Tibial artery (tissue), 4 donors: ENCODE measurements at places on chromosomes 1 and 21.
A peak's percentile ranks its signal among the peaks of the same experiment; 100 is the strongest.

GRCh38 chr1:12615865-12616708 is 1.9 kb downstream of the DHRS3 start:
- no peaks in the 10 kb centered on the region for H3K27me3 ChIP-seq
- peak; percentile 80 for DNase-seq
- peak overlapping the region; percentile 99 for H3K27ac ChIP-seq
- peaks cover 28% of the 10 kb centered on the region for H3K4me1 ChIP-seq

DNA sequence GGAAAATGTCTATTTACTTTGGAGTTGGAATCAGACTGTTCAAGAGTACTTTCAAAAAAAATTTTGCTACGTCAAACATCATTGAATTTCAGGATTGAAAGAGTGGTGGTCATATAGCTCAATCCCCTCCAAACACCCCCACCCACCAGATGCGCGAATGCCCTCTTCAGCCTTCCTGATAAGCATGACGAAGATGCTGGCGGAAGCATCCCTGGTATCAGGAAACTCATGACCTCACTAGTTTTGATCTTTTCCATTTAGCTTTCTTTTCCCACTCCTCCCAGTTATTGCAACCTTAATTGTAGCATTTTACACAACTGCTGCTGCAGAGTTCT is 104.4 kb downstream of the LEPR start:
- no peaks in the 10 kb centered on the region for H3K27me3 ChIP-seq
- no peak overlapping the region for H3K27ac ChIP-seq
- peak overlapping the region; percentile 45 for H3K4me3 ChIP-seq
- peaks cover 18% of the 10 kb centered on the region for H3K4me1 ChIP-seq
- H3K36me3 ChIP-seq, result no peaks in the 10 kb centered on the region

GRCh38 chr1:231603598-231604275 is 22.9 kb upstream of the DISC1 start:
- no peak for DNase-seq
- H3K4me1 ChIP-seq, result no peaks in the 10 kb centered on the region
- peak overlapping the region; percentile 4 for H3K27ac ChIP-seq
- H3K4me3 ChIP-seq, result peak overlapping the region; percentile 46

DNA sequence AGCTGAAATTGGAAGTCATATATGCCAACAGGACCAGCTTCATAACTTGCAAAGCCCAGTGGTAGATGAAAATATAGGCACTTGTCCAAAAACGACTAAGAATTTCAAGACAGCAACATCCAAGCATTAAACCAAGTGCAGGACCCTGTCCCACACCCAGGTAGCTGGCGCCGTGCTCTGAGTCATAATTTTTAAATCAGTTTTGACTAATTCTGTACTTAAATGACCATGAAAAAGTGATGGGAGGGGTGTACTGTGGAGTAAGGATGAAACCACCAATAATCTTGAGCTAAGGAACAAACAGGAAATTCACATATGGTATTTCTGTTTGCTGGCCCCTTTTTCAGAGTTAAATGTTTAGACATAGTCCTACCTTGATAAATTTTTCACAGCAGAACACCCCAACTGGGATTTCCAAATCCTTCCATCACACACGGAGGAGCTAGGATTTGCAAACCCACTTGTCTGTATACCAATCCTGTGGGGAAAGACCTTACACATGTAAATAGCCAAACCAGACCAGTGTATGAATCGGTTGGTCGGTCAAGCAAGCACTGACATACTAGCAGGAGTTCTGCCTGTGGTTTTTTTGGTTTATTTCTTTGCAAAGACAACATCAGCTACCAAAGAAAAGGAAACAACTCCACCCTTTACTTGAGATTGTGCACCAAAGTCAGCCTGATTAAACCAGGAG is 235.7 kb upstream of the RAB4A start:
- H3K27me3 ChIP-seq, result no peaks in the 10 kb centered on the region
- H3K4me1 ChIP-seq, result no peaks in the 10 kb centered on the region
- DNase-seq, result no peak

DNA sequence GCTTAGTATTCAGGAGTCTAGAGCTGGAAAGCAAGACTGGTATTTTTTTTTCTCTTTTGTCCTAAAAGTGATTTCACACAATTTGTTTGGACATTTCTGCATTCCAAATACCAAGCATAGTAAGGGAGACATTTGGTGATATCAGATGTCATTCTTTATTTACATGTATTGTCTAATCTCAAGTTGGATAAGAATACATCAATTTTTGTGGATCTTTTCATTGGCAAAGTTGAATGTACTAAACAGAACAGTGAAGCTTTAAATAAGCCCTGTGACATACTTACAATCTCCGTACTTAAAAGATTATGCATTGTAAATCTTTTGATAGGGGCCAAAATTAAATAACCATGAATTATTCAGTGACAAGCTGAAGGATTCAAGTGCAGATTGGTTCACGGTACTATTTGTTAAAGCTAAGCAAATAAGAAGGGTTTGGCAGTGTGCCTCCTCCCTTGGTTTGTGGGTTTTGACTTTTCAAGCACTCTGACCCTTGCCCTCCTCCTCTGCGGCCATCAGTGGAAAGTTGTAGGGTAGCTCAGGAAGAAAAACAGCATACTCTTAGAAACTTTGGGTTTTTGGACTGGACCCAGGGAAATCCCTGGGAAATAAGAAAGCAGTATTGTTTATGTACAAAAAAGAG is 663.7 kb downstream of the ADGRL2 start:
- no peak overlapping the region for H3K4me3 ChIP-seq
- no peaks in the 10 kb centered on the region for H3K27me3 ChIP-seq
- peaks cover 30% of the 10 kb centered on the region for H3K4me1 ChIP-seq
- H3K36me3 ChIP-seq, result no peaks in the 10 kb centered on the region

GRCh38 chr1:50851034-50851433 is 109.0 kb downstream of the FAF1 start:
- H3K4me3 ChIP-seq, result no peak overlapping the region
- no peak overlapping the region for H3K27ac ChIP-seq
- H3K4me1 ChIP-seq, result no peaks in the 10 kb centered on the region
- DNase-seq, result no peak
- H3K36me3 ChIP-seq, result no peaks in the 10 kb centered on the region

- H3K36me3 ChIP-seq, result no peaks in the 10 kb centered on the region
- no peaks in the 10 kb centered on the region for H3K27me3 ChIP-seq
- H3K4me1 ChIP-seq, result peaks cover 89% of the 10 kb centered on the region
- DNase-seq, result no peak
Observed at GRCh38 chr1:109822749-109823542, 59.2 kb upstream of the EPS8L3 start.

DNA sequence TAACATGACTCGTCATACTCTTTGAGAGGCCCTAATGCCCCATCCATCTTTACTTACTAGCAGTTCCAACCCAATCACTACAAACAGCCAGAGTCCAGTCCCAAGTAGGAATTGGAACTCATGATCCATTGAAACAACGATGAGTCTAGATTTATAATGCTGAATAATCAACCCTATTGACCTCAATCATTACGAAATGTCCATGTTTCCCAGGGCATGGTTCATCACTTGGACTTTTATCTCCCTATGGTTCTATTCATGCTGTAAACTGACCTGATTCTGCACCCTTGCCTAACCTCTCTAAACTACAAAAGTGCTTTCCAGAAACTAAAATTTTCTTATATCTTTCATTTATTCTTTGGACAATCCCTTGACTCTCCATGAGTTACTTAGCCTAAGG is 840.0 kb upstream of the B3GALT2 start:
- DNase-seq, result no peak
- no peaks in the 10 kb centered on the region for H3K27me3 ChIP-seq
- no peaks in the 10 kb centered on the region for H3K36me3 ChIP-seq
- no peak overlapping the region for H3K27ac ChIP-seq
- no peak overlapping the region for H3K4me3 ChIP-seq

- H3K36me3 ChIP-seq, result peaks cover under 1% of the 10 kb centered on the region
- peaks cover 22% of the 10 kb centered on the region for H3K4me1 ChIP-seq
- H3K27ac ChIP-seq, result peak overlapping the region; percentile 94
- peak overlapping the region; percentile 99 for H3K4me3 ChIP-seq
- peak; percentile 43 for DNase-seq
Observed at GRCh38 chr1:159925719-159926078, 392 bp upstream of the TAGLN2 start.

- H3K36me3 ChIP-seq, result no peaks in the 10 kb centered on the region
- no peak overlapping the region for H3K27ac ChIP-seq
- no peaks in the 10 kb centered on the region for H3K27me3 ChIP-seq
- H3K4me1 ChIP-seq, result no peaks in the 10 kb centered on the region
- H3K4me3 ChIP-seq, result no peak overlapping the region
Observed at GRCh38 chr1:87794788-87795614, 466.3 kb downstream of the LMO4 start.

GRCh38 chr1:236692128-236692527 is 5.8 kb downstream of the ACTN2 start:
- no peak overlapping the region for H3K4me3 ChIP-seq
- H3K4me1 ChIP-seq, result peaks cover under 1% of the 10 kb centered on the region
- H3K27me3 ChIP-seq, result no peaks in the 10 kb centered on the region
- H3K27ac ChIP-seq, result no peak overlapping the region
- no peak for DNase-seq
- no peaks in the 10 kb centered on the region for H3K36me3 ChIP-seq

GRCh38 chr1:159505676-159506075 is 30.1 kb downstream of the OR10J5 start:
- H3K27me3 ChIP-seq, result no peaks in the 10 kb centered on the region
- no peak for DNase-seq
- H3K4me1 ChIP-seq, result no peaks in the 10 kb centered on the region

GRCh38 chr1:93749487-93749886 is 67.8 kb upstream of the BCAR3 start:
- DNase-seq, result no peak
- H3K27ac ChIP-seq, result no peak overlapping the region
- no peaks in the 10 kb centered on the region for H3K36me3 ChIP-seq
- no peaks in the 10 kb centered on the region for H3K27me3 ChIP-seq
- H3K4me3 ChIP-seq, result no peak overlapping the region

DNA sequence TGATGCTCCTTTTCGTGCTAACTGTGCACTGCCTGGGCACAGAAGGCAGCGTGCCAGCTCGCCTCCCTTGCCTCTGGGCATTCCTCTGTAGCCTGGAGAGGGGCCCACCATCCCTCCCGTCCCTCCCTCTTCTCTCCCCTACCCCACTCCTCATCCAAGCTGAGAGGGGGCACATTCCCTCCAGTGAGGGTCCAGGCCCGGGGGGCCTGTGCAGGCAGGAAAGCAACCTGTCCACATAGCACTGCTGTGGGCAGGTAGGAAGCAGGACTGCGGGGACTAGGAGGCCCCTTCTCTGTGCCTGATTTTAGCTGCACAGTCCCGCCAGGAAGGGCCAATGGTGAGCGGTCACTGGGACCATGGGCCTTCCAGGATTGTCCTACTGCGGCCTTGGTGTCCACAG is 10.3 kb upstream of the PKNOX1 start:
- no peak overlapping the region for H3K4me3 ChIP-seq
- H3K27ac ChIP-seq, result no peak overlapping the region
- no peaks in the 10 kb centered on the region for H3K27me3 ChIP-seq
- DNase-seq, result no peak

DNA sequence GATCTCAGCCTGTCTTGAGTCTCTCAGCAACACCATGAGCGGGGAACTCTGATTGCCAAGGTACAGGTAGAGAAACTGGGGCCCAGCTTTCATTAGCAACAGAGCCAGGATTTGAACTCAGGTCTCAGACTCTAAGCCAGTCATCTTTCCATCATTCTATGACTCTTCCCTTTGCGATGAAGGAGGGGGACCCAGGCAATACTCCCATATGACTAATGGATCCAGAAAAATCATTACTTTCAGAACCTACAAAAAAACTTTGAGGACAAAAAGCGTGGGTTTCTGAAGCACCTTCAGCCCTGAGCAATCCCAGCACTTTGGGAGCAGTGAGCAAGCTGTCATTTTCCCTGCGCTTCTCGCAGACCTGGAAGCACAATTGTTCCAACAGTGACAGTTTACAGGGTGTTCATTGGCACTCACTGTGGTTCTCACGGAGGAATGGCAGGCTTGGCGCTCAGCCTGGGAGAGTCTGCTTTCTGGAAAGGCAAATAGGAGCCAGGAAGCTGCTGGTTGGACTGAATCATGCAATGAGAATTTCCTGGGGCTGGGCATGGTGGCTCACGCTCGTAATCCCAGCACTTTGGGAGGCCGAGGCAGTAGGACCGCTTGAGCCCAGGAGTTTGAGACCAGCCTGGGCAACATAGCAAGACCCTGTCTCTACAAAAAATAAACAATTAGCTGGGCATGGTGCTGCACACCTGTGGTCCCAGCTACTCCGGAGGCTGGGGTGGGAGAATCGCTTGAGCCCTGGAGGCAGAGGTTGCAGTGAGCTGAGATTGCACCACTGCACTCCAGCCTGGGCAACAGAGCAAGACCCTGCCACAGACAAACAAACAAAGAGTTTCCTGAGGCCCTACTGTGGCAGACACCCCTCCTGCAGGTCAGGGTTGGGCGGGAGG is 40.1 kb downstream of the SLC2A7 start:
- peak overlapping the region; percentile 17 for H3K27ac ChIP-seq
- no peak overlapping the region for H3K4me3 ChIP-seq
- H3K36me3 ChIP-seq, result no peaks in the 10 kb centered on the region
- no peaks in the 10 kb centered on the region for H3K27me3 ChIP-seq
- peak; percentile 93 for DNase-seq
- peaks cover 26% of the 10 kb centered on the region for H3K4me1 ChIP-seq

- H3K4me3 ChIP-seq, result no peak overlapping the region
- no peak for DNase-seq
- peaks cover 18% of the 10 kb centered on the region for H3K4me1 ChIP-seq
- no peak overlapping the region for H3K27ac ChIP-seq
- H3K36me3 ChIP-seq, result no peaks in the 10 kb centered on the region
Observed at GRCh38 chr1:59498640-59499039, 201.7 kb downstream of the FGGY start.

GRCh38 chr1:164611754-164612642 is 53.0 kb downstream of the PBX1 start:
- no peak overlapping the region for H3K4me3 ChIP-seq
- H3K4me1 ChIP-seq, result peaks cover 87% of the 10 kb centered on the region
- H3K27me3 ChIP-seq, result no peaks in the 10 kb centered on the region
- H3K36me3 ChIP-seq, result no peaks in the 10 kb centered on the region

DNA sequence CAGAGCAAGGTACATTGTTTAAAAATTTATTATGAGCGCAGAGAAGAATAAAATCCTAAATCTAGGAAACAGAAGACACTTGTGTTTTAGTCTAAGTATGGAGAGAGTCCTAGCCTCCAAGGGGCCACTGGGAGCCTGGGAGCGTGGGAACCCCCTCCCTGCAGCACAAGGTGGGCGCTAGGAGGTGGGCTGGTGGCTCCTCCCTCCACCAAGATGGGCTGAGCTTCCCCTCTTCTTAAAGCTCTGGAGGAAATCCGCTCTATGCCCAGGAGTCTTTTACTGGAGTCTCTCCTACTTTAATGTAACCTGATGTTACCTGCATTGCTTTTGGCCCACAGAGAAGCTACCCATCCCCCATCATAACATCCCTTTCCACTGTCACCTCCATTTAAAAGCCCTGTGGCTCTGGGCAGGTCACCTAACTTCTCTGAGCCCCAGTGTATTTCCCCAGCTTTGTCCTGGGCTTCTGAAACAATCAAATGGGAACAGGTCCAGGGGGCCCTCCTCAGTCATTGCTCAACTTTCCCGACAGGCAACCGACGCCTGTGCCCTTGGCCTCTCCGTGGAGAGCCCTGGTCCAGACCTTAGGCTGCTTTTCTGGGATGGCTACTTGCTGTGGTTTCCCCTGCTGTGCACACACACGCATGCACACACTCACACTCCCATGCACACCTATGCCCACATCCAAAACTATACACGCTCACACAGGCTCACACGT is 181.5 kb downstream of the NPHP4 start:
- H3K4me3 ChIP-seq, result no peak overlapping the region
- DNase-seq, result no peak
- H3K27ac ChIP-seq, result no peak overlapping the region
- H3K27me3 ChIP-seq, result peaks cover 6% of the 10 kb centered on the region
- H3K4me1 ChIP-seq, result no peaks in the 10 kb centered on the region
- H3K36me3 ChIP-seq, result no peaks in the 10 kb centered on the region

GRCh38 chr21:45032977-45033710 is 41.2 kb upstream of the ADARB1 start:
- H3K36me3 ChIP-seq, result no peaks in the 10 kb centered on the region
- DNase-seq, result peak; percentile 54
- peaks cover 73% of the 10 kb centered on the region for H3K4me1 ChIP-seq
- H3K27me3 ChIP-seq, result no peaks in the 10 kb centered on the region
- H3K27ac ChIP-seq, result peak overlapping the region; percentile 98
